ENCODE measurements at places on chromosomes 7 and 10.

- DNase-seq, result no peak
These were observed 100.8 kb downstream of the SGMS1 start for GRCh38 chr10:50522908-50523307.

GRCh38 chr10:81603106-81603620, 271.8 kb upstream of the NRG3 start:
- DNase-seq, result no peak

GRCh38 chr10:1156616-1156886, 100.4 kb downstream of the WDR37 start:
- no peak for DNase-seq

GRCh38 chr10:116312548-116312947, 11.7 kb upstream of the CCDC172 start:
- no peak for DNase-seq

- peak; percentile 73 for DNase-seq
These were observed 90.9 kb upstream of the MDFIC start for GRCh38 chr7:114830952-114831351.

DNA sequence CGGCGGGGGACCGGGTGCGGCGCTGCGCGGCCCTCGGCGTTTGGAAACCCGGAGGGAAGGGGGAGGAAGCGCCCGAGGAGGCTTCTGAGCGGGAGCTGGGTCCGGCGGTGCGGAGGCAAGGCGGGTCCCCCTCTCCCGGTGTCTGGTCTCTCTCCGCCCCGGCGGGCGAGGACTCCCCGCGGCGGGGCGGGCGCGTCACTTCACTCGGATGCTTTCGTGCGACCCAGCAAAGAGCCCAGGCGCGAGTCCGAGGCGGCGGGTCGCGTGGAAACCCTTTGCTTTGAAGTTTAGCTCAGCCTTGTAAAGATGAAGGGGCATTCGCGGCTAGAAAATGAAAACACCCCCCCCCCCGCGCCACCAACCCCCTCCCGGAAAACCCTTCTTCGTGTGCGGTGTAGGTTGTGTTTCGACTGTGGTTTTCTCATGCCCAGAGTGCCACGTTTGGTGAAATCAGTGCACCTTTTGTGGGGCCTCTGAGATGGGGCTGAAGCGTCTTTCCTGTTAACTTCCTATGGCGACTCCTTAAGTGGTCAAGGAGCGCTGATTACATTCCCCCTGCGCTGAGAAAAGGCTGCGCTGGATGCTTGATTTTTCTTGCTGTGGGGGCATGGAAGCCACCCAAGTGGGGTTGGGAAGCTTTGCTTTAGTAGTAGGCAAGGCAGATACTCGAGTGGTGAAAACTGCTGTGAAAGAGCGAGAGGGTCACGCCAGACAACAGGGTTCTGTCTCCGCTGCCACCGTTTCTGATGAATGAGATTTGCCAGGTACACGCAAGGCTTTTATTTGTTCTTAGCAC, 876 bp downstream of the GNAI1 start:
- DNase-seq, result peak; percentile 73

GRCh38 chr7:151404216-151405011, 5.4 kb downstream of the WDR86 start:
- no peak for DNase-seq

DNA sequence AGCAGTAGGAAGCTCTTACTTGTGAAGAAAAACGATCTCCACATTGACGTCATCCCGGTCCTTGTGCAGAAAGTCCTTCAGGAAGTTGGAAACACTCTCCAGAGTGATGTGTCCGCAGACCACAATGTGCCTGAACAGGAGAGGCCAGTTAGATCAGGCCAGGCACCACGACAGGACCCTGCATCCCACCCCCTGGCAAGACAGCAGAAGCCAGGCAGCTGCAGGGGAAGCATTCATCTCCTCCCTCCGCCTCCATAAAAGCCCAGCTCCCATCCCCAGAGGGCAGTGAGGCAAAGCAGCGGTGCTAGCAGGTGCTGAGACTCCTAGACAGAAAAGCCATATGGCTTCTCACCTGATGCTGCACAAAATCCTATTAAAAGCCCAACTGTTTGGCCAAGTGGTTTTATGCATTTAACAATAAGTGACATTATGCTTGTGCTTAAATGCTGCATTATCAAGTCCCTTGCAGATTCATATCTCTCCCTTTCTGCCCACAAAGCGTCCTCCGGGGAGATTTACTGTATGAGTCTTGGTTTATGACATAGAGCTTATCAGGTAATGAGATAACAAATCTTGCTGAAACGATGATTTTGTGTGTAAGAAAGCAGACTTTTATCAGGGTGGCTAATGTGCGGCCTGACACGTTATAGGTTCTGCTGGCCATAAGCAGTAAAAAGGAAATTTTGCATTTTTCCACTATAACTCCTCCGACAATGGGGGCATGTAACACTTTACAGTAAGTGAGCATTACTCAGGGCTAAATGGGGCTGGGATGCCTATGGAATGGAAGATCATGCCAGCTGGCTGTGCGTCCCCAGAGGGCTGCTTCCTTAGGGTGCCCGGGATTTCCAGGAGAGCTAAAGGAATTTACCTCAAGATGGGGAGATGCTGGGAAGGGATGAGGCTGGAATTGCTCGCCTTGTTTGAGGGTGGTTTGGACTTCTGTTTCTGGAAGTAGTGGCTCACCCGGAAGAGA, 546.9 kb downstream of the KCNMA1 start:
- DNase-seq, result peak; percentile 90

- no peak for DNase-seq
These were observed 38.0 kb downstream of the ZNRF2 start for GRCh38 chr7:30322271-30323005.

DNA sequence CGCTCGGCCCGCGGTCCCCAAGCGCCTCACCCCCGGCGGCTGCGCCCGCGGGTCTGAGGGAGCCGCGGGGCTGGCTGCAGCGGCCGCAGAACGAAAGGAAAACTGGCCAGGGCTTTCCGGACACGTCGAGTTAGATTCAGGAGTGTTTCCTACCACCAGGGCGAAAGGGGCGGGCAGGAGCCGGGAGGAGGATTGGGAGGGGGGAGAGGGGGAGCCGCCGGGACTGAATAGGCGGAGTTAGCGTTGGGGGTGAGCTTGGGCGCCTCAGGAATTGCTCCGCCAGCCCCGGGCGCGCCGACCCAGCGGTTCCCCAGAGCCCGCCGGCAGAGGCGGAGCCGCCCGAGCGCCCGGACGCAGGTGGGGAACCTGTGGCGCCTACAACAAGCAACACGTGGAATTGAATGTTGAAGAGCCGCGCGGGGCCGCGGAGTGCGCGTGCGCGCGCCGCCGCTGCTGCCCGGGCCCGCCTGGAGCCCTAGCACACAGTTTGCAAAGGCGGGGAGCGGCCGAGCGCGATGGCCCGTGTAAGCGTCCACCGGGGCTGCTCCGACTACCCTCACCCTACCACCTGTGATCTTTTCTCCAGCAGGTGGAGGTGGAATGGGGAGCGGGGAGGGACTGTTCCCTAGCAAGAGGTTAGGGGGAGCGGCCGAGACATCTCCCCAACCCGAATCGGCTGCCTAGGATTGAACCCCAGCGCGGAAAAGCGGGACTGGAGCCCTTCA, at the start of gene CADPS2:
Gene CADPS2, minus strand, starts transcription at position 104 of the 725 bp plus-strand sequence. CDS start 123 bp downstream, outside the sequence.
- peak; percentile 86 for DNase-seq

DNA sequence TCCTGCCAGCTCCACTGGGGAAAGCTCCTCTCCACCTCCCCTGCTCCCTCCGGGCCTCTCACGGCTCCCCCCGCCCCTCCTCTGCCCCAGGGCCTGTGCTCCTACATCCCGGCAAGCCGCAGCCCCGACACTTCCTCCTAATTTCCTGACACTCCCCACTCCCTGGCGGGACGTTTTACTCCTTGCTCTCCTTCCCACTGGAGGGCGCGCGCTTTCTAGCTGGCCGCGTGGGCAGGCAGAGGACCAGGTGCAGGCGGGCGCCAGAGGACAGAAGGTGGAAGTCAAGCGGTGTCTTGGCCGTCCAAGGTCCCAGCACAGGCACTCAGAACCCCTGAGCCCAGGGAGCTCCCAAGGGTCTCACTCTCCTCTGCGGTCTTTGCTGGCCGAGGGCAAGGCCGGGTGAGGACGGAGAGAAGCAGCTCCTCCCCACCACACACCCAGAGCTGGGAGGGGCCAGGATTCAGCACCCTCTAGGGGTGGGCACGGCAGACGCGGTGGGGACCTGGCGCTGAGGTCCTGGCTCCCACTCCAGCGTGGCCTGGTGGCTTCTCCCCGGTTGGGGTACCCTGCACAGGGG, 19.1 kb downstream of the ADAM8 start:
- peak; percentile 51 for DNase-seq

DNA sequence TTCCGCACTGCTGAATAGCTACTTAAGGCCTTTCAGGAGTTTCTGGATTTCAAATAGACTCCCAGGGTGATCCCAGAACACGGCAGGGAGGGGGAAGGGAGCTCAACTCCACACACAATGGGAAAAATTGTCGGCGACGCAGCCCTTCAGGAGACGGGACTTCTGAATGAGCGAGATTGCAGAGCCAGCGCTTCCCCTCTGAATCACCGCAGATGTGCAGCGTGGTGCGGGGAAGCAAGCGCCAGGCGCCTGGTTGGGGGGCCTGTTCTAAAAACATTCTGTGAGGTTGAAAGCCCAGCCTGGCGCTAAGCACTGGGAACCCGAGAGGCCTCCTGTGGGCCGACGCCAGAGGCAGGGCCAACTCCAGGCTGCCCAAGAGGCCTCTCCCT, 163.3 kb downstream of the MAD1L1 start:
- DNase-seq, result no peak

DNA sequence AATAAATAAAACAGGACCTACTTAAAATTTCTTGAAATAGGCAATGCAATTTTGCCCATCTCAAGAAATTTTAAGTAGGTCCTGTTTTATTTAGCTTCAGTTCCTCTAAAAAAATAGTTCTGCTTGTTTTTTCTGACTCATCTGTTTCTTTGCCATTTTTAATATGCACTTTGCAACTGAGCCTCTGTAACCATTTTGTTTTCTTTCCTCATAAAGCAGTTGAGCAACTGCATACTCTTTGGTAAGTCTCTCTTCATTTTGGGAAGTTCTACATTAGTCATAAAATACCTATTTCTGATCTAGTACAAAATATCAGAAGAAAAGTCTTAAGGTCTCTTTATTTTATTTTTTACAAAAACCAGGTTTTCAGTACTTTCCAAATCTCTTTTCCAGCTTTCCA, 18.0 kb downstream of the TAS2R40 start:
- no peak for DNase-seq

GRCh38 chr10:79044846-79045245, 23.9 kb upstream of the ZMIZ1 start:
- DNase-seq, result no peak

DNA sequence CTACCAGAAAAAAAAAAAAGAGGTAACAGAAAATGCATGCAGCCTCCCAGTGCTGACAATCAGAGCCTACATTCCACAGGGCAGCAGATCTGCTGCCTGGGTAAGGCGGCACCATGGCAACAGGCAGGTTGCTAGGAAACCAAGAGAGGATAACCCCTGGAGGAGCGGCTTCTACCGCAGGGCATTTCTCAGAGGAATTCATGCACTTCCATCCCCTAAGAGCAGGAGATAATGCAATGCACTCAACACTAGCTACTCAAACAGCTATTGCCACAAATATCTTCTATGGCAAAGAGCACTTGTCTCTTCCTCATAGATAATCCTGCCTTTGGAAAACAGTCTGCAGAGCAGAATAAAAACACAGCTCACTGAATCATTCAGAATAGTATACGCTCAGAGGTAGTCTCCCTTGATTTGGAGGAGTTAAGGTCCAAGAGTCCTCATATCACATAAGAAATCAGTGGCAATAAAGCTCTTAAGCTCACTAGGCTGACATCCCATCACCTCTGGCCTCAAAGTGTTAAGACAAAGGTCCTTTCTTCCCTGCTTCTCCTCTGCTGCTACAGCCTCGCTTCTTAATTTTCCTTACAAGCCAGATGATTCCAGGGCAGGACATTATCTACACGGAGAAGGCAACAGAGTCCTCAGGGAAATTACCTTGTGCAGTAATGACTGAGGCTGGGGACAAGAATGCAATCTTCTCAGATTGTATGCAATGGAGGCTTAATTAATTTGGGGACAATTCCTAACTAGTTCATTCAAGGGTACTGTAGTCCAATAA, 10.7 kb downstream of the PSAP start:
- DNase-seq, result peak; percentile 95

DNA sequence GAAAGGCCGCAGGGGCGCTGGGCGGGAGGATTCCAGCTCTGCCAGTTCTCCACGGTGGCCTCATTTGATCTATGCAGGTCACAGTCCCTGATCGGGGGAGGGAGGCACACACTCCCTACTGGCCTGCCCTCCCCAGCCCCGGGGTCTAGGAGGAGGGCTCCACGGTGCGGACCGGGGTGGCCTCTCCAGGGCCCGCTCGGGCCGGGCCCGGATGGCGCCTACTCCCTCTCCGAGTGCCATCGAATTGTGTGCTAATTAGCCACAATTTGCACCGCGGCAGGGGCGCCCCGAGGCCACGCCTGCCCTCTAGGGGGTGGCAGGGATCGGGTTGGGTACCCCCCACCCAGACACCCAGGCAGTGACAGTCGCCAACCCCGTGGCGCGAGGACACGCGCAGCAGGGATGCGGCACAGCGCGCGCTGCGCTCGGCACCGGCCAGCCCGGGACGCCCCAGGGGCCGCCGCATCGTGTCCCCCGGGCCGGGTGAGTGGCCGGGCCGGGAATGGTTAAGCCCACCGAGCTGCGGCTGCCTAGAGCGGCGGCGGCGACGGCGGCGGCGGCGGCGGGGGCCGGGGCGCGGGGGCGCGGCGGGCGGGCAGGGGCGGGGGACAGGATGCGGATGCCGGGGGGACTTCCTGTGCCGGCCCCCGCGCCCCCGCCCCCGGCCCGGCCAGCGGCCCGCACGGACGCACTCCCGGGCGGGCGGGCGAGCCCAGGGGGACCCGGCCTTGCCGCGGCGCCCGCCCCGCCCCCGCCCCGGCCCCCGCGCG, at the start of gene ZNF853:
Gene ZNF853, plus strand, starts transcription at position 658 of the 770 bp plus-strand sequence. CDS start 565 bp downstream, outside the sequence.
- DNase-seq, result peak; percentile 45

GRCh38 chr10:46304062-46304461, 17.3 kb downstream of the ANTXRL start:
- DNase-seq, result no peak

GRCh38 chr10:82817676-82818422, 942.9 kb downstream of the NRG3 start:
- DNase-seq, result no peak

DNA sequence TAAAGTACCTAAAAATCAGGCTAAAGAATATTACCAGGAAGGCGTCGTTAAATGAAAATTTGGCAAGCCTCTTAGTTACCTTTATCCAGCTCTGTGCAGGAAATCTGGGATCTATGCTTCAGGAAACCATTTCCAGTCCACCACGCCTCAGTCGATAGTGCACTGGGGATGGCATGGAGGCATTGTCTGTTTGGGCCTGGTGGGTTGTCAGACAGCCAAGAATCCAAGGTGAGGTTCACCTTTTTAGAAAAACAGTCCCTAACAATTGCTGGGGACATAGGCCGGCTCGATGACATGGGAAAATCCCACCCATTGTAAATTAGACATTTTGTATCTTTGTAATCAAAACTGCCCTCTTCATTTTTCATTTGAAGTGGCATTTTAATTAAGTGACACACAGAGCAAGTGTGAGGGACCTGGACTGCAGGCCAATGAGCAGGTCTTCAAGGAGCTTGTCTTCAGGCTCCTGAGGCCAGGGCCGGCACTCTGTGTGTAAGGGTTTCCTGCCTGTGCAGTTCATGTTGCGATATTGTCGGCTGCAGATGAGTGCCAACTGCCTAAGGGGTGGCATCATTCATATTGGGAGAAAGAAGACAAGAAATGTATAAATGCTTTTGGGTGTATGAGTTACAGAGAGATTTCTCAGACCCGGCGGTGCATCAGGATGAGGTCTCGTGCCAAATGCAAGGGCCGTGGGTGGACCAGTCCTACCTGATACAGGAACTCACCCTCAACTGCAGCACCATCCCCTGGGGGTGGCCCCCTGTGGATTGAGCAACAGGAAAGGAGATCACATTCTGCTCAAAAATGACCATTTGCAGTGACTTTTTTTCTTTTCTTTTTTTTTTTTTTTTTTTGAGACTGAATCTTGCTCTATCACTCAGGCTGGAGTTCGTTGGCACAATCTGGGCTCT, 80.8 kb downstream of the PTPRE start:
- DNase-seq, result no peak

- DNase-seq, result no peak
These were observed 622.5 kb downstream of the ANKRD7 start for GRCh38 chr7:118846977-118847376.

Measured in NCI-H82 (cell line).